ENCODE measurements at places on chromosomes 1 and 21. TPM values are rescaled to one million over a fixed set of nuclear protein-coding genes. Genes with fewer than 3 reads are reported as not detected.

The S1PR1 gene
- total RNA-seq, result 11.5 TPM

The TMED5 gene
- total RNA-seq, result 31.1 TPM

The PPFIA4 gene
- total RNA-seq, result not detected

The IGSF5 gene
- 2.6 TPM for total RNA-seq

The OR2M3 gene
- not detected for total RNA-seq

The NBPF6 gene
- total RNA-seq, result not detected

The RNF223 gene
- 0.26 TPM for total RNA-seq

The SYT14 gene
- total RNA-seq, result 0.78 TPM

The RALGPS2 gene
- total RNA-seq, result 9.1 TPM

The KAZN gene
- total RNA-seq, result 3.4 TPM

The CFAP74 gene
- total RNA-seq, result not detected

The HTR1D gene
- total RNA-seq, result not detected

DNA sequence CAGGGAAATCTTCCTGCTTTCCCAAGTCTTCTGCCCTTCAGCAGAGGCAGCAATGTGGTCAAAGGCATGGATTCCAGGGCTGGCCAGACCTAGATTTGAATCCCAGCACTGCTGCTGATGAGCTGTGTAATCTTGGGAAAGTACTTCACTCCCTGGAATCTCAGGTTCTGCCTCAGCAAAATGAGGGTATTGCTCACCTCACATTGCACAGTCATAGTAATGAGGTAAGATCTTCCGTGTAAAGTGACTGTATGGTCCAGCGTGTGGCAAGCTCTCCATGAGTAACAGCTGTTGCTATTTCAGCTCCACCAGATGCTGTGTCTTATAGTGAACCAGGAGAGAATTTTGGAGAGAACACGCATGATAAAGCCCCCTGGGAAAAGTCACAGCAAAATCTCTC is 56.1 kb upstream of the F3 start:
- no peak overlapping the region for H3K27ac ChIP-seq
- H3K36me3 ChIP-seq, result no peaks in the 10 kb centered on the region
- H3K27me3 ChIP-seq, result no peaks in the 10 kb centered on the region

DNA sequence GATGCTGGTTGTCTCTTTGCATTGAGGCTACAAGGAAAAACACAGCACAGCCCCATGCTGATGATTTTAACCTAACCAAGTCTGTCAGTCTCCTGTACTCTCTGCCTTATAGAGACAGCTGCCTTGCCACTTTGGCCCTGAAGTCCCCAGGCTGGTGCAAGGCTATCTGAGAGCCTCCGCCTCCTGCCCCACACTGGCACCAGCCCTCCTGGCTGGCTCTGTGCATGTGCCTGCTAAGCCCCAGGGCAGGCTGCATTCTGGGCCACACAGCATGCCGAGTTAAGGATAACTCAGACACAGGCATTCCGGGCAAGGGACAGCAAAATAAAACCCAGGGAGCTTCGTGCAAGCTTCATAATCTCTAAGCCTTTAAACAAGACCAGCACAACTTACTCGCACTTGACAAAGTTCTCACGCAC is 910 bp downstream of the RUNX1 start:
- H3K36me3 ChIP-seq, result no peaks in the 10 kb centered on the region
- peak; percentile 14 for DNase-seq
- H3K27me3 ChIP-seq, result no peaks in the 10 kb centered on the region
- H3K27ac ChIP-seq, result no peak overlapping the region
- no peak overlapping the region for H3K4me3 ChIP-seq

DNA sequence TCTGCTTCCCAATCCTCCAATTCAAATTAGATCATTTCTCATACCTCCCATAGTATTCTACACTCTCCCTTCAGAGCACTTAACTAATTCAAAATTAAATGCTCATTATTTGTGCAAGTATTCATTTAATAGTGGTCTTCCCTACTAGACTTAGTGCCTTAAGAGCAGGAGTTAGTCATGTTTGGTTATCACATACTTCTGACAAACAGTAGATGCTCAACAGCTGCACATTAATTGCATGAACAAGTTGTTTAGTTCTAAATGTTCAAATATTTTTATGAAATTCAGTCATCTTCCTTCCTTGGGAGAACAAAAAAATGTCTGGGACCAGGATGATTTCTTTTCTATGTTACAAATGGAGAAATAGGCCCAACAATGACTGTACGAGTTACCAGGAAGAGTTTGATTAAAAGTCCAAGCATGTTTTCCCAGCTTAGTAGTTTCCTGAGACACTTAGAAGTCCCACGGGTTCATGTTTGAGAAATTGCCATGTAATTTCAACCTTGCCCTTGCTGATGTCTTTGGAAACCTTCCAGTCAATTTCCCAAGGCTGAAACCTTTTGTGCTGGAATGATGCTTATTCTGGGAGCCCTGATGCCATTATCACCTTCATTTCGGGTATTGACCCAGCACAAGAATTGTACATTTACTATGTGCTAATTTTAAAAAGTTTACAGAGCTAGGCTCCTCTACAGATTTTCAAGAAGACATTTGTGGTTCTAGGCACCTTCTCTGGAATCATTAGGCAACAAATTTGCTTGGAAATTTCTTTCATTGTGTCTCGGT is 437.9 kb upstream of the PLXNA2 start:
- no peaks in the 10 kb centered on the region for H3K27me3 ChIP-seq
- no peak overlapping the region for H3K27ac ChIP-seq
- H3K36me3 ChIP-seq, result no peaks in the 10 kb centered on the region
- no peak overlapping the region for H3K4me3 ChIP-seq
- no peak for DNase-seq

DNA sequence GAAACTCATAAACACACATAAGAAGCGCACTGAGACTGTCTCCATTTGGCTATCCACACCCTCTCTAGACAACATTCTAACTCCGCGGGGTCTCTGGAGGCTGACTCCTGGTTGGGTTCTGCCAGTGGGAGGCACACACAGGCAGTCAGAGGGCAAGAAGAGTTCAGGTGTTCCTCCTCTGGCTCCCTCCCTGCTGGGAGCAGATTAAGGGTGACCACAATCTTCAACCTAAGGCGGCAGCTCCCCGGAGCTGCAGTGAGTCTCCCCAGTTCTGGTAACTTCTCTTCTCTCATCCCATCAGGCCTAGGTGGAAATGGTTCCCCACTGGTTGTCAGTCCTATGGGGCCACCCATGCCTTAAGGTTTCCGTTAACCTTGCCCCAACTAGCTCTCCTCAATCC is 7.4 kb upstream of the TENT5C start:
- no peak overlapping the region for H3K27ac ChIP-seq
- peaks cover 20% of the 10 kb centered on the region for H3K4me1 ChIP-seq
- H3K27me3 ChIP-seq, result no peaks in the 10 kb centered on the region
- no peak for DNase-seq
- H3K36me3 ChIP-seq, result no peaks in the 10 kb centered on the region

GRCh38 chr1:169090900-169091311 is 15.6 kb upstream of the ATP1B1 start:
- peaks cover 31% of the 10 kb centered on the region for H3K4me1 ChIP-seq
- no peak for DNase-seq
- H3K36me3 ChIP-seq, result no peaks in the 10 kb centered on the region
- no peaks in the 10 kb centered on the region for H3K27me3 ChIP-seq
- H3K27ac ChIP-seq, result no peak overlapping the region

DNA sequence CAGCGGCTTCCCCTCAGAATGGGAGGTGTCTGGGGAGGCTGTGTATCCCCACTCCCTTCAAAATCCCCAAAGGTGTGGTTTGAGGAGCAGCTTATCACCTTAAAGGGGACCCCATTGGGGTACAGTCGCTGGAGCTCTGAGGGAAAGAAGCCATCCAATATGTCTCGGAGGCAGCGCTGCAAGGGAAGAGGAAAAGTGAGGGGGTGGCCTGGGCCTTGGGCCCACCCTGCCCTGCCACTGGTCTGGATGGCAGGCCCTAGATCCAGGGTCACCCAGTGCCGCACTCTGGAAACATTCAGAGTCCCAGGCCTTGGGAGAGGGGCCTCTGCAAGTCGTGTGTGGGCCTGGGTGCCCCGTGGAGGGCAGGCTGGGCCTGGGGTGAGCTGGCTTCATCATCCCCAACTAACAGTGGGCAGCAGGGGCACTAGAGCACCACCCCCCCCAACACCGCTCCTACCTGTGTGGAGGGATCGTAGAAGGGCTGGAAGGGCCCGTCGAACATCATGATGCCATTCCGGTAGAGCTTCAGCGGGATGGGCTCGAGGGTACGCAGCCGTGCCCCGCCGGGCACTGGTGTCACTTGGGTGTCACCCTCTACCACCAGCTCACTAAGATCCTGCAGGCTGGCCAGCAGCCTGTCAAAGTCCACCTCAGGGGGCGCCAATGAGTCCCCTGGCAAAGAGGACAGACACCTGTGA is 5.6 kb downstream of the SH3BGRL3 start:
- peaks cover 32% of the 10 kb centered on the region for H3K4me1 ChIP-seq
- no peaks in the 10 kb centered on the region for H3K36me3 ChIP-seq
- H3K4me3 ChIP-seq, result no peak overlapping the region
- peak overlapping the region; percentile 24 for H3K27ac ChIP-seq
- no peaks in the 10 kb centered on the region for H3K27me3 ChIP-seq

- DNase-seq, result no peak
- H3K27me3 ChIP-seq, result no peaks in the 10 kb centered on the region
- H3K27ac ChIP-seq, result no peak overlapping the region
- H3K4me3 ChIP-seq, result no peak overlapping the region
- H3K4me1 ChIP-seq, result no peaks in the 10 kb centered on the region
- no peaks in the 10 kb centered on the region for H3K36me3 ChIP-seq
Measured at GRCh38 chr1:20059847-20060246, 10.1 kb upstream of the PLA2G5 start.

- peak; percentile 72 for DNase-seq
- no peaks in the 10 kb centered on the region for H3K36me3 ChIP-seq
- no peak overlapping the region for H3K4me3 ChIP-seq
- peaks cover 79% of the 10 kb centered on the region for H3K4me1 ChIP-seq
- H3K27me3 ChIP-seq, result no peaks in the 10 kb centered on the region
- H3K27ac ChIP-seq, result peak overlapping the region; percentile 57
Measured at GRCh38 chr1:160538985-160539651, 16.1 kb upstream of the SLAMF6 start.

GRCh38 chr1:65147424-65148177 is 402 bp upstream of the AK4 start:
- H3K4me1 ChIP-seq, result peaks cover 26% of the 10 kb centered on the region
- peak; percentile 59 for DNase-seq
- H3K27me3 ChIP-seq, result no peaks in the 10 kb centered on the region
- H3K4me3 ChIP-seq, result peak overlapping the region; percentile 58
- no peak overlapping the region for H3K27ac ChIP-seq
- no peaks in the 10 kb centered on the region for H3K36me3 ChIP-seq

DNA sequence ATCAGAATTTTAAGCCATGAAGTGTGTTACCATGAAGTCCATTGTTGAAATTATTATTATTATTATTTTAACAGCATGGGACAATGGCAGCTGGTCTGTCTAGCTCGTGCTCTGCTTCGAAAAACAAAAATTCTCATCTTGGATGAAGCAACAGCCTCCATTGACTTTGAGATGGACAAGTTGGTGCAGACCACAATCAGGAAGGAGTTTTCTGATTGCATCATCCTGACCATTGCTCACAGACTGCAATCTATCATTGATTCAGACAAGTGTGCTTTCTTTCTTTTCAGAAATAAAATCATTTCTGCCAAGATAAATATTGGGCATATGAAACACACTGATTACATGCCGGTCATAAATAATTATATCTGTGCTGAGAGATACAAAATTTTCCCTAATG is 21.0 kb downstream of the HSPA13 start:
- no peaks in the 10 kb centered on the region for H3K4me1 ChIP-seq
- DNase-seq, result no peak
- no peaks in the 10 kb centered on the region for H3K36me3 ChIP-seq
- H3K27ac ChIP-seq, result no peak overlapping the region

DNA sequence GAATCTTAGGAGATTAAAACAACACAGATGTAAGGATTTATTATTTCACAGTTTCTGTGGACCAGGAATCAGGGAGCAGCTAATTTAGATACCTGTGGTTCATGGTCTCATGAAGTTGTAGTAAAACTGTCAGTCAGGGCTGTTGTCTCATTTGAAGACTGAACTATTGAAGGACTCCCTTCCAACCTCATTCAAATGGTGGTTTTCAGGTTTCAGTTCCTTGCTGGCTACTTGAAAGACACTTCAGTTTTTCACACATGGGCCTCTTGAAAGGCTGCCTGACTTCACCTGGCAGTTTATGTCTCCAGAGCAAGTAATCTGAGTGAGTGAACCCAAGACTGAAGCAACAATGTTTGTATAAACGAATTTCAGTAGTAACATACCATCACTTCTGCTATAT is 915.9 kb downstream of the PLA2G4A start:
- no peak for DNase-seq
- no peaks in the 10 kb centered on the region for H3K4me1 ChIP-seq
- no peaks in the 10 kb centered on the region for H3K36me3 ChIP-seq
- H3K27me3 ChIP-seq, result no peaks in the 10 kb centered on the region
- H3K27ac ChIP-seq, result no peak overlapping the region
- H3K4me3 ChIP-seq, result no peak overlapping the region

DNA sequence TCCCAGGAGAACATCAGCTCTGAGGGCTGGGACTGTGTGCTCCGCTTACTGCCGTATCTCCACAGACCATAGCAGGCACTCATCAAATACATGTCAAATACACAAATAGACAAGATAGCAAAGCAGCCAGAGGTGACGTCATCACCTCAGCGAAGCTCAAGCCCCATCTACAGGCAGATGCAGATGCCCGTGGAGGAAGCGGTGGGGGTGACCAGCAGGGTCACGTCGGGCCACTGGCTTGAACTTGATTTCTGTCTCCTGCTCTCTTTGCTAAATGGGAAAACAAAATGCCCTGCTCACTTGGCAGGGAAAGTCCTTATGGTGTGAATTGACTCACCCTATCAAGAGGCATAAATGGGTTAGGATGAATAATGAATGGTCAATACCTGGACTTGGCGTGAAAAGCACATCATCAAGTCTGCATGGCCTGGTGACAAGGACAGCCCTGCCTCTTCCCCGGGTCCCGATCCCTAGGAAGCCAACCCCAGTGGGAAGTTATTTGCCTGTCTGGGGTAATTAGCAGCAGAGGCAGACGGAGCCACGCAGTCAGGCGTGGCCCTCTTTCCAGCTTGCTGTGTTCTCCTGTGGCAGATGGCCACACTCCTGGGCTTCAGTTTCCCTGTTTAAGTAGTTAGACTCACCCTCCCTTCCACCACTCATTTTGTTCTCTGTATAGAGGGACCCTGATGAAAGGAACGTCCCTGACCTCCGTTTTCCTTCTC is 536.0 kb downstream of the NPHP4 start:
- no peak overlapping the region for H3K4me3 ChIP-seq
- peak; percentile 18 for DNase-seq
- H3K27ac ChIP-seq, result peak overlapping the region; percentile 16
- H3K4me1 ChIP-seq, result peaks cover 63% of the 10 kb centered on the region
- no peaks in the 10 kb centered on the region for H3K27me3 ChIP-seq
- H3K36me3 ChIP-seq, result no peaks in the 10 kb centered on the region

DNA sequence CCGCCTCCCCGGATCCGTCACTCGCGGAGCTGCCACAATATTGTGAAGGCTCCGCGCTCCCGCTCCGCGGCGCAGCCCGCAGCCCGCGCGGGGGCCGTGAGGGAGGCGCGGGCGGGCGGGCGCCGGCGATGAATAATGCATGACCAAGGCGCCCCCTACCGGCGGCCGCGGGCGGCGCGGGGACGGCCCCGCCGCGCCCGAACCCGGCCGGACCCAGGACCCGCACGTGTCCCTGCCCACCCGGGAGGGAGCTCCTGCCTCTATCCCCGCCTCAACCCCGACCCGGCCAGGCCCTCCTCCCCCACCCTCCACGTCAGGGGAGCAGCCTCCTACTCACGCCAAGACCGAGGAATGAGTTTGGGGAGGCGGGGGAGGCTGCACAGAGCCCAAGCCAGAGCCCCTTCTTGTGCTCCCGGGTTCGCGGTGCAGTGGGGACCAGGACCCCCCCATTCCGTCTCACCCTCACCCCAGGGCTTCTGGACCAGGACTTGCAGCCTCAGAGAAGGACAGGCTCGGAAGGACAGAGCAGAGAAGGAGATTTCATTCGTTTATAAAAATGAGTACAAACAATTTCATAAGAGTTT is 70.8 kb upstream of the CASZ1 start:
- no peaks in the 10 kb centered on the region for H3K36me3 ChIP-seq
- peaks cover 12% of the 10 kb centered on the region for H3K4me1 ChIP-seq
- no peak overlapping the region for H3K27ac ChIP-seq
- DNase-seq, result peak; percentile 75
- H3K4me3 ChIP-seq, result no peak overlapping the region
